ENCODE measurements at places on chromosomes 1 and 21. TPM values are rescaled to one million over a fixed set of nuclear protein-coding genes. Genes with fewer than 3 reads are reported as not detected.
A peak's percentile ranks its signal among the peaks of the same experiment; 100 is the strongest.

DNA sequence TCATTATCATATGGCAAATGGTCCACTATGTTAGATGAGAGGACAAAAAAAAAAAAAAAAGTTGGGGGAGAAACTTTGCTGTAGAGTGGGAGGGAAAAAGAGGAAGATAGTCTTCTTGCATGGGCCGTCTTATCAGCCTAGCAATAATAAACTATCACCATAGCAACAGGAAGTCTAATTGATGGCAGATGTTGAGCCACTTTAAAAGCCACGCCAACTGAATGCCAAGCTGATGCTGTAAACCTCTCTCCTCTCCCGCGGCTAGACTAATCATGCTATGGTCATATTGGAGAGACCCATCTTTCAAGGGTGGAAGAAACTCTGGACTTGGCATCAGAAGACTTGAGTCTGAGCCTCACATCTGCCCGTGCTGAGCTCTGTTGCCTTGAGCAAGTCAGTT is 122.2 kb upstream of the HOOK1 start:
- DNase-seq = peak; percentile 60

DNA sequence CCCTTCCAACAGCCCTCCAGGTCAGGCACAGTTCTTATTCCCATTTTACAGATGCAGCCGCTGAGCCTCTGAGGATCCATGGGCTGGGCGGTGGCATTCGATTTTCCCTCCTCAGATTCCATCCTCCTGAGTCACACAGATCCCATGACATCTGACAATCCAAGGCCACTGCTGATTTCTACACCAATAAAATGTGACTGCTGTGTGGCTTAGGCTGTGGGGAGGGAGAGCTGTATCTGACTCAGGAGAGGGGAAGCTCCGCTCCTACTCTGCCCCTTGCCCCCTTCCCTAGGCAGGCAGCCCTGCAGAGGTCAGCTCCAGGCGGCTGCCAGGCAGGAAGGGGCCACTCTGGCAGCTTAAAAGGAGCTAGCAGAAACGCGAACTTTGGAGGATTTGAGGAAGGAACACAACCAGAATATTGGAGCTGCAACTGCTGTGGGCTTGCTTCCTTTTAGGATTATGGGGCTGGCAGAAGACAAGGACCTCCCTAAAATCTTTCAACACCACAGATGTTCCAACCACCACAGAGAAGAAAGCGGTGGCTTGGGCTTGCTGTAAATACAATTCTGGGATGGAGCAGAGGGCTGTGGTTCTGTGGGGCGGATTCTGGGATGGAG is 50.0 kb downstream of the MRPL37 start:
- DNase-seq = no peak

DNA sequence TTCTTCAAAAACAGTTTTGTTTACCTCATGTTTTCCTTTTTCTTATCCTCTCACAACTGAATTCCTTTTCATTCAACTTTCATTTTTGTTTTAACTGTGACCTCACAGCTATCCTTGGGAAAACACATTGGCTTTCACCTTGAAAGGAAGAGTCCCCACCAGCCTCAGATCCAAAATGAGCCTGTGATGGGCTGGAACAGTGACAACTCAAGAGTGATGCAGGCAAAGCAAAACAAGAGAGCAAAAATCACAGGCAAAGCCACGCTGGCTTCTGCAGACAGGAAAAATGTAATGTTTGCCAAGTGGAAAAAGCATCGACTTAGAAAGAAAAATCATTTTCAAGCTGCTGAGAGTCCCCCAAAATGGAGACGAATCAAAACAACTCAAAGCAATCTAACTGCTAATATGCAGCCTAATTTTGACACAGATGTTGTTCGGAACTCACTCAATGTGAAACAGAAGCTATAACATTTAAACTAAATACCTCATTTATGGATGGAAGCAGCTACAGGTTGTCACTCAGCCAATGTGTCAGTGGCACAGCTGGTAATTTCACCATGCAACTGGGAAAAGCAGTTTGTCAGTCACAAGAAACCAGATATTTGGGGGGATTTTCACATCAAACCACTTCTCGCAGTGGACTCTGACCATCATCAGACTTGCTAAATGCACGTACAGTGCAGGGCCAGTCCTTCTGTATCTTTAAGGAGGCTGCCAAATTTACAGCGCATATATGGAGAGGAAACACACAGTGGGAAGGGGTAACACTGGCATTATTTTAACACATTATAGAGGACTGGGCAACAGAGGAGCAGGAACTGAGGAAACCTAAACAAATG is 50.7 kb downstream of the ALG14 start:
- peak; percentile 68 for DNase-seq

- DNase-seq = no peak
Observed at GRCh38 chr1:26335774-26336476, 18.0 kb downstream of the CRYBG2 start.

GRCh38 chr1:235022341-235022980 is 106.2 kb downstream of the TOMM20 start:
- no peak for DNase-seq

- no peak for DNase-seq
Observed at GRCh38 chr1:226964068-226964425, 24.0 kb downstream of the COQ8A start.

- no peak for DNase-seq
Observed at GRCh38 chr1:115112496-115113375, 23.4 kb upstream of the TSPAN2 start.

DNA sequence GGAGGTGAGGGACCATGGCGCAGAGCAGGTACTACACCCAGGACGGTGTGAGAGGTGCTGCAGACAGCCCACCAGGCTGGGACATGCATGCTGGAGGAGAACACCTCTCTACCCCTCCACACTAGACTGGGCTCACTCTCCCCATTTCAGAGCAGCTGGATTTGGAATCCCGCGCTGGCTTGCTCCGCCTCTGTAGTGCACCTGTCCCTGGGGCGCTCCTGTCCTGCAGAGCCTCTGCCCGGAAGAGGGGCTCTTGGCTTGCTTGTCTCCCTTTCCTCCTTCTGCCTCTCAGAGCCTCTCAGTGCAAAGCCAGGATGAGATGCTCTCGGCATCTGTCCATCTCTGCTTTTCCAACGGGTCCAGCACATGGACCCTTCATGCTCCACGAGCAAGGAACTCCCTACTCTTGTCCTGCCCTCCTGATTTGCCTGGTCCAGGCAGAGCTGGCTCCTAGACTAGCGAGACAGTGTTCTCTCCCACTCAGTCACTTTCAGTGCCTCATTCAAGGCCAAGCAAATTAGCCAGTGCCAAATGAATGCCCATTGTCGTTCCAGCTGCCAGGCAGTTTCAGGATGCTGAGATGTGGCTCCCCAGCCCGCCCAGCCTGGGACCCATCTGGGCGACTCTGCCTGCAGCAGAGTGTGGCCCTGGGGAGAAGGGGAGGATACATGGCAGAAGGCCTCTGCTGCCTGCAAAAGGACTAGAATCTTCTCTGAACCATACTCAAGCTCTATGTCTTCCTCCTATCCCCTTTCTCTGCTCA is 33.7 kb downstream of the CDCA8 start:
- DNase-seq = no peak

- DNase-seq = no peak
Observed at GRCh38 chr1:178232949-178233348, 139.0 kb downstream of the RASAL2 start.

- no peak for DNase-seq
Observed at GRCh38 chr1:202858789-202859414, 30.0 kb downstream of the RABIF start.

DNA sequence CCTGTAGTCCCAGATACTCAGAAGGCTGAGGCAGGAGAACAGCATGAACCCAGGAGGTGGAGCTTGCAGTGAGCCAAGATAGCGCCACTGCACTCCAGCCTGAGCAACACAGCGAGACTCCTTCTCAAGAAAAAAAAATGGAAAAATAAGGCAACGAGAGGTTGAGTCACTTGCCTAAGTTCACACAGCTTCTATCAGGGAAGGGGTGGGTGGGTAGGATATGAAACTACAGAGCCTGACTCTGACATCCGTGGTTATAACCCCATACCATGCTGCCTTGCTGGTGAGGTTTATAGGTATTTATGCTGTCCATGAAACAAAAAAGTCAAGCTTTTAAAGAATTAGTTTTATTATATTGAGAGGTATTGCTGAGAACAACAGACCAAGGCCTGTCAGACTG is 61.5 kb upstream of the RAB4A start:
- DNase-seq = no peak

- no peak for DNase-seq
Observed at GRCh38 chr1:52913537-52913936, 8.0 kb downstream of the ECHDC2 start.

ARID4B gene
- total RNA-seq = 23.0 TPM

WNT9A gene
- total RNA-seq = 15.7 TPM

ACTN2 gene
- total RNA-seq = 16.2 TPM

RGSL1 gene
- not detected for total RNA-seq

KRTAP19-3 gene
- not detected for total RNA-seq

FCGR2B gene
- 19.1 TPM for total RNA-seq

PLA2G5 gene
- 46.2 TPM for total RNA-seq

TIAM1 gene
- total RNA-seq = 10.6 TPM

TTC22 gene
- under 0.01 TPM for total RNA-seq
